ENCODE measurements at places on chromosomes 5 and 9. TPM values are rescaled to one million over a fixed set of nuclear protein-coding genes. Genes with fewer than 3 reads are reported as not detected.

IRX2 gene
- total RNA-seq: 31.4 TPM

PCA3 gene
- total RNA-seq: 0.33 TPM

- H3K36me3 ChIP-seq: peaks cover 11% of the 10 kb centered on the region
- no peak overlapping the region for H3K27ac ChIP-seq
- no peaks in the 10 kb centered on the region for H3K27me3 ChIP-seq
- no peak overlapping the region for H3K4me3 ChIP-seq
- H3K4me1 ChIP-seq: peaks cover 27% of the 10 kb centered on the region
- DNase-seq: no peak
Observed at GRCh38 chr5:78779771-78780616, 131.4 kb upstream of the LHFPL2 start.

- H3K36me3 ChIP-seq: no peaks in the 10 kb centered on the region
- H3K27ac ChIP-seq: no peak overlapping the region
- H3K4me1 ChIP-seq: peaks cover 52% of the 10 kb centered on the region
Observed at GRCh38 chr9:86859056-86859455, 88.2 kb downstream of the GAS1 start.

DNA sequence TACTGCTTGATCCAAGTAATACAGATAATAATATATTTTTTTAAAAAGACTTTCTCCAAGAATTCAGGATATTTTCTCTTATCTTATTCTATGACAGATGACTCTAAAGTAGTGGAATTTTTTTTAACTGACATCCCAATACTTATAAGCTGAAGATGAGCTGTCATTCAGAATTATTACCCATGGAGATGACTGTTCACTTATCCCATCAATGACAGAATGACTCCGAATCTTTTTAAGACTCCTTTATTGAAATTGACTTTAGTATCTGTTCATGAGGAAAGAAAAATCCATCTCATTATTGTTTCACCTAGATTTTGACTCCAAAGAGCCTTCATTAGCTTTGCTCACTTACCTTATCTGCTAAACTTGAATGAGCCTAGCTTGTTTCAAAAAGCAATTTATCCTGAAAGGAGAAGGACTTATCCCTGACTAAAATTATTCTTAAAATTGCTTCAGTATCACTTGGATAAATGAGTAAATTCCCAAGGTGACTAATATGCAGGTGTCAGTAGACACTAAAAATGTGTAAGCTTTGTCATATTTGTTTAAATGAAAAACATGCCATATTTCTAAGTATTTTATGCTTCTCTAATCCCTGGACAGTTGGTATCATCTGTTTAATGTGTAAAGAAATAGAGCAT, 146.9 kb downstream of the PLCXD3 start:
- H3K36me3 ChIP-seq: no peaks in the 10 kb centered on the region
- no peak overlapping the region for H3K4me3 ChIP-seq
- DNase-seq: no peak
- no peaks in the 10 kb centered on the region for H3K4me1 ChIP-seq
- no peak overlapping the region for H3K27ac ChIP-seq

- no peaks in the 10 kb centered on the region for H3K27me3 ChIP-seq
- DNase-seq: no peak
- H3K4me3 ChIP-seq: no peak overlapping the region
- no peaks in the 10 kb centered on the region for H3K4me1 ChIP-seq
Observed at GRCh38 chr9:99731950-99732349, 89.7 kb upstream of the NR4A3 start.

DNA sequence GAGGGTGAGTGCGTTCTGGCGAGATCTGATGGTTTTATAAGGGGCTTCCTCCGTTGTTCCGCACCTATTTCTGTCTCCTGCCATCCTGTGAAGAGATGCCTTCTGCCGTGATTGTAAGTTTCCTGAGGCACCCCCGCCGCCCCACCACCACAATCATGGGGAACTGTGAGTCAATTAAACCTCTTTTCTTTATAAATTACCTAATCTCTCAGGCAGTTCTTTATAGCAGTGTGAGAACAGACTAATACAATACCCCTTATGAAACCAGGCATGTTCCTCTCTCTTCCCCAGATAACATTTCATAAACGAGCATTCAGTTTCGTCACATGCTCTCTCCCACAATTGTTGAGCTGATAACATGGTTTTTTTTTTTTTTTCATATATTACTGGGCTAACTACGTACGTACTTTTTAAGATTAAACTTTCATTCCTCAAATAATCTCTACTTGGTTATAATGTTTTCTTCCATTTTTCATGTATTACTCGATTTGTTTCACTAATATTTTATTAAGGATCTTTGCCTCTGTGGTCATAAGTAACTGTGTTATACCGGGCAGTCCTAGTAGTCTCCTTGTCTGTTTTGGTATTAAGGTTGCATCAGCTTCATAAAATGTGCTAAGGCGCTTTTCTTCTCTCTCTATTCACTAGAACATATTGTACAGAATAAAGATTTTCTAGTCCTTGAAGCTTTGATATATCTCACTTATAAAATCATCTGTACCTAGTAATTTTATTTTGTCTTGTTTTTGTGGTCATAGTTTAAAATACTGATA, 64.9 kb upstream of the MVB12B start:
- no peak for DNase-seq
- H3K36me3 ChIP-seq: no peaks in the 10 kb centered on the region
- H3K4me3 ChIP-seq: no peak overlapping the region
- H3K27ac ChIP-seq: no peak overlapping the region
- peaks cover 48% of the 10 kb centered on the region for H3K27me3 ChIP-seq
- no peaks in the 10 kb centered on the region for H3K4me1 ChIP-seq

GRCh38 chr5:154647761-154648145, 107.4 kb upstream of the LARP1 start:
- peak overlapping the region; percentile 79 for H3K4me3 ChIP-seq
- no peaks in the 10 kb centered on the region for H3K36me3 ChIP-seq
- no peak for DNase-seq

- DNase-seq: no peak
- peaks cover 13% of the 10 kb centered on the region for H3K4me1 ChIP-seq
- H3K36me3 ChIP-seq: peaks cover 9% of the 10 kb centered on the region
- no peak overlapping the region for H3K27ac ChIP-seq
Observed at GRCh38 chr5:95800553-95800952, 22.0 kb downstream of the GLRX start.

GRCh38 chr5:38369692-38370091, 111.3 kb downstream of the EGFLAM start:
- no peaks in the 10 kb centered on the region for H3K4me1 ChIP-seq
- peaks cover 4% of the 10 kb centered on the region for H3K36me3 ChIP-seq
- no peak overlapping the region for H3K4me3 ChIP-seq
- H3K27ac ChIP-seq: no peak overlapping the region
- no peaks in the 10 kb centered on the region for H3K27me3 ChIP-seq

DNA sequence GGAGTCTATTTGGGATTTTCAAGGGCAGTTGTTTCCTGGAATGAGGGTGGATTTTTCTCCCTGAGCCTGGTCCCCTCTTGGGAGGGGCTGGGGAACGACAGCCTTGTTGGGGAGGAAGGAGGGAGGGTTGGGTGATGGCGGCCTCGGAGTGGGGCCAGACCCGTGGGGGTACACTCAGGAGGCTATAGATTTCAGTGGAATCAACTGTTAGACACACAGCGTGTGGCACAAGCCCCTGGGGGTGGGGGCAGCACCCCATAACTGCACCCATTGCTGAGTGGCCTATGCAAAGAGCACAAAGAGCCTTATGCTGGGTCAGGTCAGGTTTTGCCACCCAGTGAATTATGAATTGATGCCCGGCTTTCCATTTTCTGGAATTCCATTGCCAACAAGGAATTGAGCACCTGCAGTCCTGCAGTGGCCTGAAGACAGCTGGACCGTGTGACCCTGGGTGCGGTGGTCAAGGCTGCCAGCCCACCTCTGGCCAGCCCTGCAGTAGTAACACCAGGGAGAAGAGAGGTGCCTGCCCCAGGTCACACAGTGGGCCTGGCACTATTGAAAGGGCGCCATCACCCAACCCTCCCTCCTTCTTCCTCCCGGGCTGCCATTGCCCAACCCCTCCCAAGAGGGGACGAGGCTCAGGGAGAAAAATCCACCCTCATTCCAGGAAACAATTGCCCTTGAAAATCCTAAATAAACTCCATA, 8.4 kb downstream of the MYMK start:
- H3K36me3 ChIP-seq: no peaks in the 10 kb centered on the region
- H3K27ac ChIP-seq: no peak overlapping the region
- peaks cover 8% of the 10 kb centered on the region for H3K4me1 ChIP-seq

All from type B pancreatic cell (in vitro differentiated cells).